ENCODE measurements at places on chromosomes 5 and 9.
A peak's percentile ranks its signal among the peaks of the same experiment; 100 is the strongest.

GRCh38 chr5:8981016-8981415 is 564.9 kb downstream of the SEMA5A start:
- DNase-seq = no peak

- DNase-seq = no peak
Measured at GRCh38 chr9:108186642-108187395, 669.0 kb downstream of the ACTL7B start.

DNA sequence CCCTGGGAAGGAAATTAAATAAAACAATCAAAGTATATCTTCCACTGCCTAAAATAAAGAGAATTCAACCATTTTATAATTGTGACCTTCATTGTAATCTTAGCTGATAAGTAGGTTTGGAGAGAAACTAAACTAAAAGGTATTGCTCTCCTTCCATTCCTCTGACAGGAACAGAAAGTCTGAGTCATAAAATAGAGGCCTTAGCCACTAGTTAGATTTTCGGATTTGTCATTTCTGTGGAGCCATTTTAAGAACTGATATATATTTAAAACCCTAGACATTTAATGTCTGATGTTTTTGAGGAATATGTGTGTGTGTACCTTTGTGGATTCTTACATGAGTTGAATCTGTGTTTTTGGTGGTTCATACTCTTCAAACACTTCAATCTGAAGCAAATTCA is 11.8 kb upstream of the TMC1 start:
- no peak for DNase-seq

GRCh38 chr5:135869276-135869675 is 26.4 kb downstream of the IL9 start:
- DNase-seq = no peak

DNA sequence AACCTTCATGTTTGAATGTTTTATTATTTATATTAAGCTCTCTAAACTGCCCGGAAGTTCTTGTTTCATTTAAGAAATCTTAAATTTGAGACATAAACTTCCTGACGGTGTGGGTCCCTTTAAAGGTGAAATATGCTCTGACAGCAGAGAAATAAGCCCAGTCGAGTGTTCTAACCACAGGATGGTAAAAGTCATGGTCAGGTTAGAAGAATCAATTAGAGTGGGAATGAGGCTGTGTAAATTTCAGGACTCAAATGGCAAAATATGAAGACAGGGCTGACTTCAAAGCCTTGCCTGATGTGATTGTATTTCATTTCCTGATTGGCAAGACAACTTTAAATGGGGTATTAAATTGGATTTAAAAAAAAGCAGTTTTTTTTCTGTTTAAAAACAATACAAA is 432.9 kb upstream of the BRINP1 start:
- DNase-seq = no peak

GRCh38 chr9:136539427-136540421 is 6.1 kb downstream of the NOTCH1 start:
- DNase-seq = no peak

DNA sequence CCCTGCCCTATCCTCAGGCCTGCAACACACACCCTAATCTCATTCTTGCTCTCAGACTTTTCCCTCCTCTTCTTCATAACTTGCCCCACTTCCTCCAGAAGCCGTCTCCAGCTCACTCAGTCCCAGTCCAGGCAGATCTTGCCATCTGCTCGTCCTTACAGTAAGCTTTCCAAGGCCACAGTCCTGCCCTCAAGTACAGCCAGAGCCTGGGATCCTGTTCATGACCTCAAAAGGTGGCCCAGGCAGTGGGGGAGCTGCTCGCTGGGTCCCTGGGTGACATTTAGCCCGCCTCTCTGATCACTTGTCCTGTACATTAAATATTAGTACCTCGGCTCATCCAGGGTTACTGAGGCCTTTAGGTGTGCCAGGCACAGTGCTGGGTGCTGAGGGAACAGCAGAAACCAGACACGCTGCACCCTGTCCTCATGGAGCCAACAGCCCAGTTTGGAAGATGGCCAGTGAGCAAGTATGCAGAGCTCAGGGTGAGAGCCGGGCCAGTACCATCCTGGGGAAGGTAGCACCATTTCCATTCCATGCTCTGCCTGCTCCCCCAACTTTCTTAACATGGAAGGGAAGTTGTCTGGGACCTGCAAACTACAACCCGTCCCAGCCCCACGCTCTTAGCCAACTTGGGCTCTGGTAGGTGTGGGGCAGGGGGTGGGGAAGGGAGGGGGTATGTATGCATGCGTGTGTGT is 100.4 kb downstream of the C5orf15 start:
- DNase-seq = no peak

DNA sequence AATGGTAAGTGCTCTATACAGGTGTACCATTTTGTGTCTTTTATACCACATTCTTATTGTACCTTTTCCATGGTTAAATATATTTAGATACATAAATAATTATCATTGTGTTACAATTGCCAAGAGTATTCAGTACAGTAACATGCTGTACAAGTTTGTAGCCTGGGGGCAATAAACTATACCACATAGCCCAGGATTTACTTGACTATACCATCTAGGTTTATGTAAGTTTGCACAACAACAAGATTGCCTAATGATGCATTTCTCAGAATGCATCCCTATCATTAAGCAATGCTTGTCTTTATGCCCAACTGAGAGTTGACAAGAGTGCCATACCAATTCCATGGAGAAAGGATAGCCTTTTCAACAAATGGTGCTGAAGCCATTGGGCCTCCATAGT is 136.7 kb upstream of the PJA2 start:
- no peak for DNase-seq

GRCh38 chr5:173010547-173011464 is 27.2 kb downstream of the ATP6V0E1 start:
- no peak for DNase-seq

- no peak for DNase-seq
Measured at GRCh38 chr5:6472792-6473191, 24.1 kb downstream of the UBE2QL1 start.

GRCh38 chr9:116137581-116137980 is 16.0 kb upstream of the PAPPA start:
- no peak for DNase-seq

DNA sequence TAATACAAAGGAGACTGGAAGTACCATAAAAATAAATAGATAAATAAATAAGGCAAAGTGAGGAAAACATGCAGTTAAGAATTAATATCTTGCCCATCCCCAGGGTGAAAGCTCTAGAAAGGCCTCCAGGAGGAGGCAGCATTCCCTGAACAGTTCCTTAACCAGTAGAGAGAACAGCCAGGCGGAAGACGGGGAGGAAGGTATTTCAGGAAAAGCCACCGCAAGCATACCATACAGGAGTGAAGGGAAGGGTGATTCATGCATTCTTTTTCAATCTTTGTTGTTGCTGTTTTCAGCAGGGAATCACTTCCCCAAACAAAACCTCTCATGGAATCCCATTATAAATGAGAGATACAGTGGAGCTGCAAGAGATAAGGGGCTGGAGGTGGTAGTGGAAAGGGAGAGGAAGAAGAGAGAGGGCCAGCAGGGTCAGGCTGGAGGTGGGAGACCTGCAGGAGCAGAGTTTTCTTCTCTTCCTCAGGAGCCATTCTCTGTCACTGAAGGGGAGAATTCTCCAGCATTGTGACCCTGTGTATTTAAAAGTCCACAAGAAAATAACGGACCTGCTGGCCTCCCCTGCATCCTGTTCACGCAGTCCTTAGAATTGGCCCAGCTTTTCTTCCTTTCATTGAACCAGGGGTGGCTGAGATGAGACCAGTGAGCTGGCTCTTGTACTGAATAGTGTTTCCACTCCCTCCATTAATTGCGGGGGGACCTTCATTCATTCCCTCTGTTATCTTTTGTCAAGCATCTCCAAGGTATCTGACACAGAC is 255.9 kb downstream of the FAM114A2 start:
- DNase-seq = no peak

GRCh38 chr5:123119334-123119986 is 30.4 kb downstream of the PRDM6 start:
- DNase-seq = no peak

GRCh38 chr5:137470111-137470920 is 28.8 kb downstream of the SPOCK1 start:
- peak; percentile 20 for DNase-seq

- DNase-seq = no peak
Measured at GRCh38 chr5:142107736-142108431, 695 bp upstream of the NDFIP1 start.

GRCh38 chr5:150361301-150361700 is 3.8 kb downstream of the TCOF1 start:
- DNase-seq = no peak

- DNase-seq = no peak
Measured at GRCh38 chr5:172556262-172556661, 84.8 kb upstream of the NEURL1B start.

DNA sequence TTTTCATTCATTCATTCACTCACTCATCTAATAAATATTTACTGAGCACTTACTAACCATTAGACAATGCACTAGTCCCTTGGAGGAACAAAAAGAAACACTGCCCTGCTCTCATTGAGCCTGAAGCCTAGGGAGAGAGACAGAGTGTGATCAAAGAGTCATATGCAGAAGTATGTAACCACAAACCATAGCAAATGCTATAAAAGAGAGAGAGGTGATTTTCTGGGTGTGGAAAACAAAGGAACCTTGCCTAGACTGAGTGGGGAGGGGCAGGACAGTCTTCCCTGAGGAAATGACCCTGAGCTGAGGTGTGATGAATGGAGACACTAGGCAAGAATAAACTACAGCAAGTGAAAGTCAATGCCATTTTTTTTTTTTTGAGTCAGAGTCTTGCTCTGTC is 10.8 kb upstream of the ADRA1B start:
- DNase-seq = no peak

- no peak for DNase-seq
Measured at GRCh38 chr5:115084246-115084793, 85.4 kb downstream of the TRIM36 start.

GRCh38 chr5:105695941-105696340 is 1974.8 kb downstream of the EFNA5 start:
- no peak for DNase-seq

Data from smooth muscle cell of the brain vasculature (primary cell).